Left lung (tissue), 14 donors: ENCODE measurements at places on chromosomes 5 and 9. TPM values are rescaled to one million over a fixed set of nuclear protein-coding genes. Genes with fewer than 3 reads are reported as not detected.

The PTGDS gene
- polyA plus RNA-seq = 23.7 TPM

DNA sequence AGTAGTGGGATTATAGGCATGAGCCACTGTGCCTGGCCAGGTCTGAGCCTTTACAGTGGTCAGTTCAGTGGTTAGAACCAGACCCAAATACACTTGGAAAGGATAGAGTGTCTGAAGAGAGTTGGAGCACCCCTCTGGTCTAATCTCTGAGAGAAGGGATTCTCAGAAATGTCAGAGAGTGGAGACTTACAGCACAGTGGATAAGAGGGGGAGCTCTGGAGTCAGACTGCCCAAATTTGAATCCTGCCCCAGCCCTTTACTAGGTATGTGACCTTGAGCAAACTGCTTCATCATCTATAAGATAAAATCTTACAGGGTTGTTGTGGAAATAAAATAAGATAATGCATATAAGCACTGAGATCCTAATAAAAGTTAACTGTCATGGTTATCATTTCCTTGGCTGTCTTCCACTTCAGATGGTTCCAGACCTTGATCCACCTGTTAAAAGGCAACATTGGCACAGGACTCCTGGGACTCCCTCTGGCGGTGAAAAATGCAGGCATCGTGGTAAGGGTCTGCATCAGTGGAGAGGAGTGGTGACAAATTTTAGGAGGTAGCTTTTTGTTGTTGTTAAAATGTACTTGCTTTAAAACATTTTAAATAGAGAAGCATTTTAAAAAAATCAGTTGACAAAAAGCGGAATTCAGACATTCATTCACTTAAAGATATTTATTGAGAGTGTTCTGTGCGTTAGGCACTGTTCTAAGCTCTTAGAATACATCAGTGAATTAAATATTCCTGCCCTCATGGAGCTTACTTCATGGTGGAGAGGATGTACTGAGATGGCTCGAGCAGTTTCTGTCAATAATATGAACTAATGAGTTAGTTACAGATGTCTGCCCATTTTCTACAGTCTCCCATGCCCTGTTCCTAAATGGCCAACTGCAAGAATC is 16.0 kb downstream of the SLC36A1 start:
- no peak overlapping the region for H3K4me3 ChIP-seq
- H3K36me3 ChIP-seq = no peaks in the 10 kb centered on the region
- no peak for DNase-seq
- H3K27me3 ChIP-seq = no peaks in the 10 kb centered on the region

GRCh38 chr9:136522314-136523237 is 23.3 kb downstream of the NOTCH1 start:
- H3K4me1 ChIP-seq = peaks cover 32% of the 10 kb centered on the region
- DNase-seq = no peak
- no peaks in the 10 kb centered on the region for H3K27me3 ChIP-seq
- no peaks in the 10 kb centered on the region for H3K36me3 ChIP-seq

- peaks cover 7% of the 10 kb centered on the region for H3K4me1 ChIP-seq
- H3K27me3 ChIP-seq = no peaks in the 10 kb centered on the region
- no peak for DNase-seq
- H3K27ac ChIP-seq = peak overlapping the region; percentile 83
Observed at GRCh38 chr9:94800424-94801117, 74.1 kb downstream of the AOPEP start.

The ZNF300 gene
- 32.6 TPM for polyA plus RNA-seq

GRCh38 chr9:28999806-29000205 is 1426.5 kb upstream of the C9orf72 start:
- H3K27ac ChIP-seq = no peak overlapping the region
- no peak for DNase-seq
- H3K36me3 ChIP-seq = no peaks in the 10 kb centered on the region

- no peaks in the 10 kb centered on the region for H3K36me3 ChIP-seq
- H3K27me3 ChIP-seq = no peaks in the 10 kb centered on the region
- peak overlapping the region; percentile 23 for H3K4me3 ChIP-seq
- H3K27ac ChIP-seq = peak overlapping the region; percentile 76
Observed at GRCh38 chr5:139696894-139697658, 48.9 kb downstream of the CXXC5 start.

GRCh38 chr5:62000646-62001045 is 305.4 kb upstream of the KIF2A start:
- no peaks in the 10 kb centered on the region for H3K27me3 ChIP-seq
- H3K36me3 ChIP-seq = no peaks in the 10 kb centered on the region
- no peak for DNase-seq
- no peak overlapping the region for H3K4me3 ChIP-seq
- H3K4me1 ChIP-seq = no peaks in the 10 kb centered on the region

The GRIN3A gene
- polyA plus RNA-seq = 1.4 TPM

DNA sequence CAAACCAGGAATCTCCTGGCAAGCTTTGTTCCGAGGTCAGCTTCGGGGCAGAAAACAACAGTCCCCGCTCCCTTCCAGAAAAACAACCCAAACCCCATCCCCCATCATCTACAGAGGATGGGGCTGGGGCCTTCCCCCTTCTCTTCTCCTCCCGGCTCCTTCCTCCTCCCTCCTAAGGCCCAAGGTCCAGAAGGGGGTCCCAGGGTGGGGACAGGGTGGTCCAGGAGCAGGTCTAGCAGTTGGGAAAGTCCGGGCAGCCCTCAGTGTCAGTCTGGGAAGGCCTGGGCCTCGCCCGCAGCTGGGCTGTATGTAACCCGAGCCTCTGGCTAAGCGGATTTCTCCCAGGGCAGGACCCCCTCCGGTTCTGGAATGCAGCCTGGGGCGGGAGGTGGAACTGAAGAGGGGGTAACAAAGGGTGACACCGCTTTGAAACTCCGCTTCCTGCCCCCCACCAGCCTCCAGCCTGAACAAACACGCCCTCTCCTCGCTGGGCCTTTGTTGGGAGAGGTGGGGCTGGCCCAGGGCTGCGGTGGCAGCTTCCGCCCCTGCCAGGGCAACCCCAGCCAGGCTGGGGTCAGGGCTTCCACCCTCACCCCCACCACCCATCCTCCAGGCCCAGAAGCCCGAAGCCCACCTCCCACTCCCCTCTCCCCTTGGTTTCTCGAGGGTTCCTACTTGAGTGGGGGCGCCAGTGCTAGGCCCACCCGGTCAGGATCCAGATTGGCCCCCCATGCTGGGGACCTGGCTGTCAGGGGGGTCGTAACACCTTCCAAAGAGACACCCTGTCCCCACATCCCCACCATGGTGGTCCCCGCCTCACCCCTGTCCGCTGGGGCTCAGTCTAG is 63.5 kb downstream of the C9orf50 start:
- H3K4me1 ChIP-seq = no peaks in the 10 kb centered on the region
- no peak overlapping the region for H3K4me3 ChIP-seq
- H3K27ac ChIP-seq = no peak overlapping the region
- no peaks in the 10 kb centered on the region for H3K36me3 ChIP-seq
- H3K27me3 ChIP-seq = no peaks in the 10 kb centered on the region
- DNase-seq = peak; percentile 15

GRCh38 chr5:114898602-114899001 is 271.1 kb downstream of the TRIM36 start:
- H3K4me3 ChIP-seq = no peak overlapping the region
- no peak overlapping the region for H3K27ac ChIP-seq
- no peak for DNase-seq

DNA sequence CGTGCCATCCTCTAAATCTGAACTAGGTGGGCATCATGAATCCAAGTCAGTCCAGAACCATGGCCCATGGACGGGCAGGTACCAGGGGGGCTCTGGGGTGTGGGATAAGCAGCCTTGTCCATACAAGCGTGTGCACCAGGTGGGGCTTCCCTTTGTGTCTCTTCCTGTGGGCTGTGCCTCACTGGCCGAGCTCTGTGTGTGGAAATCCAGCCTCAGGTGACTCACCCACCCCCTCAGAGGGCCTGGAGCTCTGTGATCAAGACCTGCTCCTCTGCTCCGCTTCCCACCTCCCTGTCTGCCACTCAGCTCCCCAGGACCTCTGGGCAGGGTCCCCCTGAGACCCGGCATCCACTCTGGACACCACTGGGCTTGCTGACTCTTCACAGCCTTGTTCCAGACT is 33.0 kb downstream of the GADD45G start:
- H3K27me3 ChIP-seq = no peaks in the 10 kb centered on the region
- H3K27ac ChIP-seq = no peak overlapping the region
- no peaks in the 10 kb centered on the region for H3K36me3 ChIP-seq
- no peak overlapping the region for H3K4me3 ChIP-seq
- no peak for DNase-seq

DNA sequence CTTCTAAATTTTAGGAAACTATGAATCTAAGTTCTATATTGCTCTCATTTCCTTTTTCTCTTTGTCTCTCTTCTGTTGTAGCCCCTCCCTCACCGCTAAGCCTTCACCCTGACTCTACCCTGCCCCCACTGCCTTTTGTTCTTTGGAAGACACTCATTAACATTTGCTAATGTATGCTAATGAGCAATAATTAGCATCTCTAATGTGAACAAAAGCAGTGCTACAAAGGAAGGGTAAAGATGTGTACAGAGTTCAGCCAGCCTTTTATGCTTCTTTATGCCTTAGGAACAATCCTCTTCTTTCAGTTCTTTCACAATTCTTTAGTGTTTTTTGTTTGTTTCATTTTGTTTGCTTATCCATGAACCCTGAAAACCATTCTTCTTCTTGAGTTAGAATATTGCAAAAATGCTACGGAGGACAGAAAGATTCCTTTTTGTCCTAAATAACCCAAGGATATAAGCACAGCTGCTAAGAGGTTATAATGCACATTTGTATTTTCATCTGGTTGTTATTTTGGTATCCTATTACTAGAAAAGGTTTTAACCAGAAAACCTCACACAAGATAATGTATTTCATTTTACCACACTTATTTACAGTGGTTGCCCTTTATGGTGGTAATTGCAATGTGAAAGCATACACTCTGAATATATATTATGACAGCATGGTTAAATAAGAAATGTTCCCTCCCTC is 159.3 kb downstream of the TMC1 start:
- no peaks in the 10 kb centered on the region for H3K4me1 ChIP-seq
- no peaks in the 10 kb centered on the region for H3K27me3 ChIP-seq
- no peaks in the 10 kb centered on the region for H3K36me3 ChIP-seq
- no peak for DNase-seq
- no peak overlapping the region for H3K27ac ChIP-seq

The PIP5K1B gene
- polyA plus RNA-seq = 4.3 TPM

DNA sequence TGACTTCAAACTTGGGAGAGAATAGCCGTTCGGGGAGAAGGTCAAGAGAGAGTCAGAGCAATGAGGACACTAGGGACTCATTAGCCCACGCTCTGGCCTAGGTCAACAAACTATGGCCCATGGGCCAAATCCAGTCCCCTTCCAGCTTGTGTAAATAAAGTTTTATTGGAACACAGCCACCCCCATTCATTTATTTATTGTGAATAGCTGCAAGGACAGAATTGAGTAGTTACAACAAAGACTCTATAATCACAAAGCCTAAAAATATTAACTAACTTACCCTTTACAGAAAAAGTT is 33.1 kb upstream of the TRIM32 start:
- no peak overlapping the region for H3K27ac ChIP-seq
- H3K27me3 ChIP-seq = no peaks in the 10 kb centered on the region
- H3K36me3 ChIP-seq = no peaks in the 10 kb centered on the region
- H3K4me3 ChIP-seq = no peak overlapping the region
- H3K4me1 ChIP-seq = peaks cover 5% of the 10 kb centered on the region

The C7 gene
- polyA plus RNA-seq = 383 TPM

- H3K4me1 ChIP-seq = no peaks in the 10 kb centered on the region
- H3K4me3 ChIP-seq = no peak overlapping the region
- DNase-seq = no peak
- H3K36me3 ChIP-seq = no peaks in the 10 kb centered on the region
- H3K27ac ChIP-seq = no peak overlapping the region
Observed at GRCh38 chr5:29963956-29964355, 1229.5 kb upstream of the CDH6 start.

DNA sequence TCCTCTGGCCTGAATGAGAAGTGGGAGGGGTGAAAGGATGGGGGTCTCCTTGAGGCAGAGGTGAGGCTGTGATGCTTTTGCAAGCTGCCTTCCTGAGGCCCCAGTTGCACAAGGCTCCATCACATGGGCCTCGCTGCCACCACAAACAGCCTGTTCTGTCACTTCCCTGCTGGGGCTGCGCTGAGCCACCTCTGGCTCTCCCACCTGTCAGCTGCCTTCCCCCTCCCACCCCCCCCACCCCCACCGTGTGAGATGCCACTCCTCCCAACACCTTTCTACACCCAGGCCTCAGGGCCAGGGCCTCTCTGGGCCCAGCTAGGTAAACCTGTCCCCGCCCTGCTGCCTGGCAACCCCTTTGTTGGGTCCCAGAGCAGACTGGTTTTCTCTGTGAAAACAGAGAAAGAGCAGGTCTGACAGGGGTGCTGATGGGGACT is 4.5 kb upstream of the PDLIM4 start:
- H3K4me3 ChIP-seq = no peak overlapping the region
- H3K27me3 ChIP-seq = no peaks in the 10 kb centered on the region
- H3K36me3 ChIP-seq = no peaks in the 10 kb centered on the region
- H3K4me1 ChIP-seq = peaks cover 5% of the 10 kb centered on the region
- no peak overlapping the region for H3K27ac ChIP-seq
- no peak for DNase-seq

GRCh38 chr5:176559683-176560082 is 10.5 kb downstream of the CDHR2 start:
- peaks cover 24% of the 10 kb centered on the region for H3K27me3 ChIP-seq
- H3K4me3 ChIP-seq = no peak overlapping the region
- H3K27ac ChIP-seq = no peak overlapping the region

- no peak overlapping the region for H3K27ac ChIP-seq
- no peaks in the 10 kb centered on the region for H3K27me3 ChIP-seq
- no peaks in the 10 kb centered on the region for H3K4me1 ChIP-seq
- H3K4me3 ChIP-seq = no peak overlapping the region
- no peaks in the 10 kb centered on the region for H3K36me3 ChIP-seq
Observed at GRCh38 chr5:62603934-62604333, 25.3 kb downstream of the LRRC70 start.

- no peaks in the 10 kb centered on the region for H3K27me3 ChIP-seq
- H3K36me3 ChIP-seq = no peaks in the 10 kb centered on the region
- H3K4me1 ChIP-seq = peaks cover 22% of the 10 kb centered on the region
Observed at GRCh38 chr9:14428781-14429230, 114.9 kb upstream of the NFIB start.

The PIP5KL1 gene
- polyA plus RNA-seq = 4.4 TPM

DNA sequence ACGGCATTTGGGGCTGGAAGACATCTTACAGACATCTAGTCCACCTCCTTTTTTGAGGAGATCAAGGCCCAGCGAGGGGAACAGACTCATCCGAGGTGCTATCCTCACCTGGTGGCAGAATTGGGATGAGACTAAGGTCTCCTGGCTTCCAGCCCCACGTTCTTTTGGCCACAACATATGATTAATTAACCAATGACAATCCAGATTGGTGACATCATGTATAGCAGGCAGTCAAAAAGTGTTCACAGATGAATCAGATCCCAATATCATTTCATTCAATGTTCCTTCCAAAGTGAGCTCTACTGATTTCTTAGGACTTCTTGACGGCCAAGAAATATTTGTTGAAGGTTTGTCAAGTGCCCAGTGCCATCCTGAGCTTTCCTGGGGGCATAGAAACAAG is 3.9 kb downstream of the CFAP77 start:
- no peak overlapping the region for H3K4me3 ChIP-seq
- no peak overlapping the region for H3K27ac ChIP-seq
- no peak for DNase-seq
- H3K27me3 ChIP-seq = peaks cover 100% of the 10 kb centered on the region
- H3K36me3 ChIP-seq = no peaks in the 10 kb centered on the region
